ENCODE measurements at places on chromosomes 6 and 20.
A peak's percentile ranks its signal among the peaks of the same experiment; 100 is the strongest.

DNA sequence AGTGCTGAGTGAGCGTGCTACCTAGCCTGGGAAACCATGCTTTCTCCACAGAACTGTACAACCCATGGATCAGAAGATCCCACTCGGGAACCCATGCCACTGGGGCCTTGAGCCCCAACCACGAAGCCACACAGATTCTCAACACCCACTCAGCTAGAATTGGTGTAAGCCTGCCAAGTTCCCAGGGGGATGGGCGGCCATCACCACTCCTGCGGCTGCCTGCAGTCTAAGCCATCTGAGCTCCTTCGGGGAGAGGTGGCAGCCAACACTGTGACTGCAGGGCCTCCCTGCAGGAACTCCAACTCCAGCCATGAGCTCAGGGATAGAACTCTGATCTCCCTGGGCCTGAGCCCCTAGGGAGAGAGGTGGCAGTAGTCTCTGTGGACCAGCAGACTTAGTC is 33.6 kb upstream of the SENP6 start:
- DNase-seq, result no peak

DNA sequence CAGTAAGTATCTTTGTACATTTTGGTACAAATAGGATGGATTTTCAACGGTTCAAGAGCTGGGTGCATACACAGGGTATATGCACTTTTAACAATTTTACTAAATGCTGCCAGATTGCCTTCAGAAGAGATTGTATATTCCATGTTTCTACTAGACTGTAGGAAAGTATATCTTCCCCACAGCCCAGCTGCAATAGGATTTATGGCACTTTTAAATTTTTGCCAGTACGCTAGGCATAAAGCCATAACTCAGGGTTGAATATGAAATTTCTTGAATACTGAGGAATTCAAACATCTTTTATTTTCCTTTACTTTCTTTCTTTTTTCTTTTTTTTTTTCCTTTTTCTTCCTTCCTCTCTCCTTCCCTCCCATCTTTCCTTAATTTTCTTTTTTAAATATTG is 78.7 kb upstream of the SULF2 start:
- DNase-seq, result no peak

GRCh38 chr20:60219984-60220562 is 261.9 kb downstream of the CDH26 start:
- DNase-seq, result no peak

- no peak for DNase-seq
These were observed 802 bp downstream of the CYP39A1 start for GRCh38 chr6:46651816-46652215.

DNA sequence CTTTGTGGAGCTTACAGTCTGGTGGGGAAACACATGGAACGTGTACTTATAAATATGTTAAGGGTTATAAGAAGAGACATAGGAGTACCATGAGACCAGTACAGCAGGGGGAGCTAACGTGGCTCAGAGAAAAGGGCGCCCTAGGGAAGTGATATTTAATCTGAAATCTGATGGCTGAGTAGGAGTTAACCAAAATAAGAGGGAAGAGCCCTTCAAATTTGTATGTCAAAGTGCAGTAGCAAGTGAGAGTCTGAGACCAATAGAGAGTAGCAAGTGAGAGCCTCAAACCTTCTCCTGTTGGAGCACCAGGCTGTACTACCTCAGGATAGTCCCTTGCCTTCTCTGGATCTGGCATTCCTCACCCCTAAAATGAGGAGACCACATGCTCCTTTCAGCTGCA is 6.1 kb upstream of the PKIG start:
- no peak for DNase-seq

- DNase-seq, result no peak
These were observed 81.7 kb upstream of the TOX2 start for GRCh38 chr20:43832961-43833360.

GRCh38 chr6:157708239-157708638 is 114.8 kb upstream of the SNX9 start:
- DNase-seq, result no peak

GRCh38 chr6:158256746-158257424 is 55.4 kb upstream of the TULP4 start:
- DNase-seq, result no peak

DNA sequence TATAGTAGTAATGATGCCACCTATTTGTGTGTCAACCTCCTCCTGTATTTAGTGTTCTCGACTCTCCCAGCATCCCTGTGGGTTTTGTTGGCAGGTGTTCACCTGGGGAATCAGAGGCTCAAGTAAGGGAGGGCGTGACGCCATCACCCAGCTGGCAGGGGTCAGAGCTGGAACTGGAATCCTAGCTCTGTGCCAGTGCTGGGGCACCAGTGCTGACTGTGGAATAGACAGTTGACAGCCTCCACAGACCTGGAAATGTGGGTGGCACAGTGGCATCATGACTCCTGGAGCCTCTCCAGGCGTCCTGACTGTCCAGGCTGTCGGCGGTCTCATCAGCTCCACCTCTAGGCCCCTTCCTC is 102.8 kb downstream of the SYCP2 start:
- peak; percentile 68 for DNase-seq

DNA sequence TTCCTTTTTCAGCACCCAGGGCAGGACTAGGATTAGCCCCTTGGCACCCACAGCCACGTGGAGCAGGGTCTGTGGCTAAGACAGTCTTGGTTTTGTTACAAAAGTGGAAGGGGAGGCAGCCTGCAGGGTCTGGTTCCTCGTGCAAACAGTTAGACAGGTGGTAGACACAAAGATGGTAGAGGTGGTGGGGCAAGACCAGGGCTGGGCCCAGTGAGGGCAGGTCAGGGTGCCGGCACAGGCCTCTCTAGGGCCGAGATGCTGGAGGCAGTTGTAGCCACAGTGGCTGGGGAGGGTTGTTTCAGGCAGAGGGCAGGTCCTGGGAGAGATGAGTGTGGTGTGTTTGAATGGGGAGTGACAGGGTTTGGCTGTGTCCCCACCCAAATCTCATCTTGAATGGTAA is 161.6 kb downstream of the SMOC2 start:
- DNase-seq, result no peak

DNA sequence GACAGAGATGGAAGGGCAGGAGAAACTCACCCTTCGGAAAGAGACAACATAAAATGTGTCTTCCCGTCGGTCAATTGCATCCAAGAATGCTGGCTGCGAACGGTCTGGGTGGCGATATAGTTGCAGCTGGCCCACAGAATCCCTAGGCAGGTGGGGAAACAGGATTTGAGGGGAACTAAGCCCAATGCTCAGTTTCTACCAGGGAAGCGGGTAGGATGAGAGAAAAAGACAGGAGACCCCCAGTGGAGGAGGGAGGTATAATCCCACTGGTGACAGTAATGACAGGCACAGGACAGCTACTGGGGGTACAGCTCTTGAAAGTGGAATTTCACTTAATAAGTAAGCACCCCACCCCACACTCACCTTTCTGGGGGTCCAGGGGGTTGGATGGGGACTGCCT is 7.5 kb upstream of the TNXB start:
- DNase-seq, result no peak

DNA sequence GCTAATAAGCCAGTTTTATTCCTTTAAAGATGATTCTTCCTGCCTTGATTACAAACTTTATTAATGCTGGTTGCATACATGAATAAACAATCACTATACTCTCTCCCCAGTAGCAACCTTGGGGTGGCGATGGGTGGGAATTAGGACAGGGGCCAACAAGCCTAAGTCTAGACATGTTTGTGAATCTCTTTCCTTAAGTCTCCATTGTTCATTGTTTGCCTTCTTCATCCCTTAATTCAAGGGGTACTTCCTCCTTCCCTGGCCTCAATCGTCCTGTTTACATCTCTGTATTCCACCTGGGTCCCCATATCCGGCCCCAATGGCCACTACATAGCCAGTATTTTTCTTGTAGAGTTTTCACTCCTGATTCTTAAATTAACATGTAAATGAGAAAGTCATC is 66.0 kb downstream of the ARHGAP18 start:
- DNase-seq, result no peak

DNA sequence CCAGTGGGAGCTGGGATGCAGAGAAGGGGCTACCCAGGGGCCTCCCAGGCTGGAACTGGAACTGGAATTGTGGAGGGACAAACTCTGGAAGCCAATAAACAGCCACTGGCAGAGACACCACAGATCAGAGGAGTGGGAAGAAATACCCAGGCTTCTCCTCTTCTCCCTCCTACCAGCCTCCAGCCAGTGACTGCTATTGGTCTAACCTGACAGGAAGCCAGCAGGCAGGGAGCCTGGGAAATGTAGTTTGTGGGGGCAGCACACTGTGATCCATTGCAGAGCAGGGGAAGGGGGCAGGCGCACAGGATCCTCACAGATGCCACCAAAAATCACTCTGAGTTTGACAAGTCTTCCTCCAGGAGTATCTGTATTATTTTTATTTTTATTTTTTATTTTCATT is 12.1 kb upstream of the MLN start:
- peak; percentile 1 for DNase-seq

DNA sequence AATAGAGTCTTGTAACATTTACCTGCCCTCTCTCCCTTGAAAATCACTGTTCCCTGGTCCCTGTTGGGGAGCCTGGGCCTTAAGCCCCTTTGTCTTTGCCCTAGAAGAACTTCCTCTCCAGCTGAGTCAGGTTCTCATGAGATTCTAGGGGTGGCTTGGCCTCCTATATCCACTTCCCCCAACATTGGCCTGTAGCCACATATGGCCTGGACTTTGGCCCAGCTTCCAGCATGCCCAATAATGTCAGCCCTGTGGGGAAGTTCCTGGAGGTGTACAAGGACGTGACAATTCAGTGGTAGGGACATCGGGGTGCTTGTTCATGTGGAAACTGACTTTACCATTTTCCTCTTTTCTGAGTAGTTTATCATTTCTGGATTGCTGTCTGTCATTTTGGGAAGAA is 17.2 kb upstream of the MAS1L start:
- no peak for DNase-seq

DNA sequence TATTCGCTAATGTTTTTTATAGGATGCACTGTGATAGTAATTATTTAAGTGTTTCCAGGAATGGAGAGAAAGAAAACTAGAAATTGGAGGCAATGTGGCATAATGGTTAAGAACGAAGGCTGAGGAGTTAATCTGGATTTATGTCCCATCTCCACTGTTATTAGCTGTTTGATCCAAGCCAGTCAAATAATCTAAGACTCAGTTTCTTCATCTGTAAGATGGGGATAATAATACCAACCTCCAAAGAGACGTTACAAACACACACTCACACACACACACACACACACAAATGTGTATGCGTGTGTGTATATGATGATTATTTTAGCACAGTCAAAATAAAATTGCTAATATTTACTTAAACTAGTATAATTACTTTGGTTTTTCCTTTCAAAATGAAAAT is 36.9 kb upstream of the TPD52L1 start:
- no peak for DNase-seq

DNA sequence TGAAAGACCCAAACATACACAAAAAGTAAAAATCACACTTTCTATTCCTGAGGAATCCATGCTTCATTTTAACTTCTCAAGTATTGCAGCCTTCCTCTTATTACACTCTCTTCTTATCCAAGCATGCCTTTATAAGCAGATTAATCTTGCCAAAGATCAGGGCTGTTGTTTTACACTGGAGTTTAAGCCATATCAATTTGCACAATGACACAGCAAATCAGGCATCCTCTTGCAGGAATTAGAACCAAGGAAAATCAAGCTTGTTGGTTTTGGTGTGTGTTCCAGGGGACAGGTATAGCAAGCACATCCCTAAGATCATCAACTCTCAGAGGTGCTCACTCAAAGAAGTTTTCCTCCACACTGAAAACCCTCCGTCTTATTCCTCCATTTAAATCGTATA is 69.5 kb downstream of the CYP39A1 start:
- DNase-seq, result no peak

GRCh38 chr6:7184502-7184901 is 76.7 kb downstream of the RREB1 start:
- DNase-seq, result no peak

DNA sequence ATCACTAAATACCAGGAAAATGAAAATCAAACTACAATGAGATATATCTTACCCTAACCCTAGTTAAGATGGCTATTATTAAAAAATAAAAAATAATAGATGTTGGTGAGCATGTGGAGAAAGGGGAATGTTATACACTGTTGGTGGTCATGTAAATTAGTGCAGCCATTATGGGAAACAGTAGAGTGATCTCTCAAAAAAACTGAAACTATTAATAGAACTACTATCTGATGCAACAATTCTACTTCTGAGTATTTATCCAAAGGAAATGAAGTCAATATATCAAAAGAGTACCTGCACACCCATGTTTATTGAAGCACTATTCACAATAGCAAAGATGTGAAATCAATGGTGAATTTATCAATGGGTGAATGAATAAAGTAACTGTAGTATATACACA is 48.6 kb downstream of the HLA-A start:
- no peak for DNase-seq

GRCh38 chr20:33004141-33004751 is at the start of gene SUN5:
TSS of gene SUN5 (minus strand) at chr20:33004433. CDS start at chr20:33004340, 93 bp downstream.
- no peak for DNase-seq

DNA sequence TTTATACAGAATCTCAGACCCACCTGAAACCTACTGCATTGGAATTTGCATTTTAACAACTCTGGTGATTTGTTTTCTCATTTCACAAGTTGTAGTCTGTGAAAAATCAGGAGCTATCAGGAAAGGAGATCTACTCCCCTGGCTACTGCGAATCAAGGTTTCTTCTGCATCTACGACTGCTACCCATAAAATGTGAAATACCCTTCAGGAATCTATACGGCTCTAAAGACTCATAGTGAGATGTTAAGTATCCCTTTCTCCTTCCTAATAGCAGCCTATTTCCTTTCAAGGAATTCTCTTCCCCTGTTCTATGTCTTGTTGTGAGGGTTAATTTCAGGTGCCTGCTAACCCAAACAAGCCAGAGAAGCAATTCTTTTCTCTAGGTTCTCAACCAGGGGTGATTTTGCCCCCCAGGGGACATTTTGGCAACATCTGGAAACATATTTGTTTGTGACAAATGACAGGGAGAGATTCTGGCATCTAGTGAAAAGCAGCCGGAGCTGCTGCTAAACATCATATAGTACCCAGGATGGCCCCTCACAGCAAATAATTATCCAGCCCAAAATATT is 26.3 kb downstream of the WFDC3 start:
- no peak for DNase-seq

GRCh38 chr6:170524172-170524502 is 29.0 kb downstream of the PSMB1 start:
- no peak for DNase-seq

DNA sequence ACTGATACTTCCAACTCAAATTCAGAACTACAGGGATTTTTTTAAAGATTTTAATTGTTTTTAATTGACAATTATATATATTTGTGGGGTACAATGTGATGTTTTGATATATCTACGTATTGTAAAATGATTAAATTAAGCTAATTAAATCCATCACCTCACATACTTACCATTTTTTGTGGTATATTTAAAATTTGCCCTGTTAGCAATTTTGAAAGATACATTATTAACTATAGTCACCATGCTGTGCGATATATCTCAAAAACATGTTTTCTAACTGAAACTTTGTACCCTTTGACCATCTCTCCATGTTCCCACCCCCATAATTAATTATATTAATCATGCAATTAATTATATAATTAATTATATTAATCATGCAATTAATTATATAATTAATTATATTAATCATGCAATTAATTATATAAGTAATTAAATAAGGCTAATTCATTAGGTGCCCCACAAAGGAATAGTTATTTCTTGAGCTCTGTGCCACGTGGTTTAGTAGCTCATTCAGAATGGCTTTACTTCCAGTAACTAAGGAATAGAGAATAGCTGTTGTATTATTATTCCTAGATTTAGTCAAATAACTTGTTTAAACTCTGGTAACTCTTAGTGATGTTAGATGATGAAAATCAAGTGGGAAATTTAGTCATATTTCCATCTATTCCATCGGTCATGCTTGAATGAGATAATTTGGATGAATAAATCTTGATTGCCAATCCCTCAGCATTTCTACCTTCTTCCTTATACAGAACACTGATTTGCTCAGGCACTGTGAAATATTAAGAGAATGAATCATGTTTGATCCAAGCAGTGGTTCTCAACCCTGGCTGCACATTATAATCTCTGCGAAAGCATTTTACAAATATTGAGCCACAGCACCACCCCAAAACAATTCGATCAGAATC is 25.1 kb downstream of the LOC128125822 start:
- DNase-seq, result no peak
